ENCODE measurements at places on chromosomes 6 and 20.

DNA sequence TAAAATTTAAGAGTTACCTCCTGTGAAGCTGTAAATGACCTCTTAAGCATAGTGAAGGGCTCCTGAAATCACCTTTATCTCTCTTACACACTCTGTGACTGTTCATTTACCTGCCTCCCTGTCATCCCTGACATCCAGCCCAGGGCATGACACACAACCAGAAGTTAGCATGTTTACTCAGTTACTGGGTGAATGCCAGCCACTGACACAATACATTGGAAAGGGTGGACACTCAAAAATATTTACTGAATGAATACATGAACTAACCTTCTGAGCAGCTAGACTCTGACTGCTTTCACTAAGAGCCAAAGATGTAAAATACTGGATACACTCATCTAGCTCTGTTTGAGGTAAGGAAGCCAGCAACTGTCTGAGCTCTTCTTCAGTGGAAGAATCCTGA lies 25.3 kb downstream of the SERAC1 start:
- no peak for DNase-seq

GRCh38 chr20:6519556-6519955 lies 247.9 kb upstream of the BMP2 start:
- no peak for DNase-seq

DNA sequence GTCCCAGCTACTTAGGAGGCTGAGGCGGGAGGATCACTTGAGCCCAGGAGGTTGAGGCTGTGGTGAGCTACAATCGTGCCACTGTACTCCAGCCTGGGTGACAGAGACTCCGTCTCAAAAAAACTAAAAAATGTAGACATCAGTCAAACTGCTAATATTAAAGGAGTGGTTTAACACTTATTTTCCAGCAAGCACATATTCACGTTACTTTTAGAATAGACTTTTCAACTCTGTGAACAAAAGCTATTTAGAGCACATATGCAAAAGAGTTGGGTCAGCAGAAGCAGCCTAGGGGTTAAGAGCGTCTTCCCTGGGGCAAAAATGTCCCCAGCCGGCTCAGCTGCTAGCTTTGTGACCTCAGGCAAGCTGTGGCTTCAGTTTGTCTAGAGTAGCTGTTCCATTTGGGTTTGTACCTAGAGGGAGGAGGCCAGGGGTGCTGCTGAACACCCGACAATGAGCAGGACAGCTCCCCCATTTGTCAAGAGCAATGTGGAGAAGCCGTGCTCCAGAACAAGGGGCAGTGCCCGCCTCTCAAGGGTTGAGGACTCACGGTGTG lies 62.5 kb upstream of the PTGIS start:
- peak; percentile 72 for DNase-seq

DNA sequence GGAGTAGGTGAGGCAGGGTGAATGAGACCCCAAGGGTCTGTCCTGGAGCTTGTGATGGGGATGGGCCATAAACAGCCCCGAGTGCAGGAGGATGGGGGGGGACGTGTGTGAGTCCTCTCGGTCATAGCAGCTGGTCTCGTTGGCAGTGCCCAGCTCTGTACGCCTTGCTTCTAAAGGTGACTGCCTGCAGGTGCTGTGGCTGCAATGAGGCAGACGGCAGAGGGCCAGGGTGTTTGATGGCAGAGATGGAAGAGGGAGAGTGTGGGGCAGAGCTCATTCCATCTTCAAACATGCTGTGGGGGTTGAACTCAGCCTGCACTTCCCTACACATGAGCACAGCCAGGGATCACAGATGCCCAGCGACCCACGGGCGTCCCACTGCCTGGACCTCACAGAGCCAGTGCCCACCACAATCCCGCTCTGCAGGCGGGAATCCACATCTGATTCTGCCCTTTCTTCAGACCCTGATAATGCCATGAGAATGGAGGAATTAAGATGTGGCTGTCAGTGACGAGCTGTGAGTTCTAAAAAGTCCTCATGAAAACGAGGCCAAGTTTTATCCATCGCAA lies 123.3 kb upstream of the CDH4 start:
- no peak for DNase-seq

DNA sequence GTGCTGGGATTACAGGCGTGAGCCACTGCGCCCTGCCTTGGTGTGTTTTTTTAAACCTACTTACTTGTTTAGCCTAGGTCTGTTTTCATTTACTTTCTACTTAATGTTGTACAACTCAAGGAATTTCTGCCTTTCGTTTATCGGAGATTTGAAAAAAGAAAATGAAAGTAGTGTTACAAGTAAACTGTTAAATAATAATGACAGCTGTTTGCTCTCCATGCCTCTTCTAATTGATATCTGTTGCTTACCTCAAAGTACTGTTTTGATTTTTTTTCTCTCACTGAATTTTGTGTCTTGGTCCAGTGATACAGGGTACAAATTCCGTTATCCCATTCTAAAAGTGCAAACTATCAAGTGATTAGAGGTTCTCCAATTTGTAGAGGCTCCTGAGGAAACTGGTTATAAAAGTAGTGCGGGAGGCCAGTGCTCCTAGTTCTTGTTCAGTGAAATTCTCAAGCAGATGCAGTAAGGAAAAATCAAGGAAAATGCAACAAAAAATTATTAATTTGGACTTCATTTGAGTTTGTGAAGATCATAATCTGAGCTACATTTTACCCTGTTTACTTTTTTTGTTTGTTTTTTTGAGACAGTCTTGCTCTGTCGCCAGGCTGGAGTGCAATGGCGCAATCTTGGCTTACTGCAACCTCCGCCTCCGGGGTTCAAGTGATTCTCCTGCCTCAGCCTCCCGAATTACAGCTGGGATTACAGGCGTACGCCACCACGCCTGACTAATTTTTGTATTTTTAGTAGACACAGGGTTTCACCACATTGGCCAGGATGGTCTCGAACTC lies 2.2 kb downstream of the UBR2 start:
- DNase-seq, result peak; percentile 45

DNA sequence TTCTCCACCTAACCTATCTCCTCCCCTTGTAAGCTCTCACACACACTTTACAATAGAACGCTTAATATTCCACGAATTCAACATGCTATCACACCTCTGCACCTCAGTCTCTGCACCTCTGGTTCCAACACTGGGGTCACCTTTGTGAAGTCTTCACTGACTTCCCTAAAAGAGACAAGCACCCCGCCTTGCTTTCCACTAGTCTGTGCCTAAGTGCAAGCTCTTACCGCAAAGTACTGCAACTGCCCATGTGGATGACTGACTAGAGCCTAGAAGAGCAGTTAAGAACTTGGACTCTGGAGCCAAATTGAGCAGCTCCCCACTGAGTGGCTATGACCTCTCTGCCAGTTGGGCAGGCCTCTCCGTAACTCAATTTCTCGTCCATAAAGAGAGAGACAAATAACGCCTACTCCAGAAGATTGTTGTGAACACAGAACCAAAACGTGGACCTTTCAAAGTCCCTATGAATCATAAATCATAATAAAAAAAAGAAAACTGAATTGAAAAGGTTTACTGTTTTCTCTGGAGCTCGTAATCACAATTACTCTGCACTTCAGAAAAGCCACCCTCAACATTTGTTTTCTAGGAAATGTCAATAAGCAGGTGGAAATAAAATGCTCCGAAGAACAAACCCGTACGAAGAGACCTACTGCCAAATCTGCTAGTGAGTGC lies 1.2 kb downstream of the IFNGR1 start:
- no peak for DNase-seq

GRCh38 chr20:5859608-5860007 lies 90.7 kb downstream of the TRMT6 start:
- DNase-seq, result no peak

DNA sequence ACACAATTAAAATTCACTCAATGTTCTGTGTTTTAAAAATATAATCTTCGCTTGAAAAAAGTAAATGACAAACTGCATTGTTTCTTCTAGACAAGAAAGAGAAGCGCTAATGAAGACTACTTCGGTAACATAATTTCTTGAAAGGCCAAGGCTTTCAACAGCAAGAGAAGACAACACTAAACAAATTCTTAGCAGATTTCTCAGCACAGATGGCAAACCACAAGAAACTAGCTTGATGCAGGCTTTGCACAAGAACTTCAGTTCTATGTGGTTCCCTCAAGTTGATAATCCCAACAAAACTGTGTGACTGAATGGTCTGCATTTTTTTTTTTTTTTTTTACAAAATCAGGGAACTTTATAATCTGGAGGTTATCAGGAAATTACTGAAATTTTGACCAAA lies 447.4 kb upstream of the NRSN1 start:
- no peak for DNase-seq

- DNase-seq, result no peak
These were observed at the start of gene CCR6 for GRCh38 chr6:167122827-167123657. TSS of gene CCR6 (plus strand) at chr6:167123096. CDS start at chr6:167136135, 13,039 bp downstream.

DNA sequence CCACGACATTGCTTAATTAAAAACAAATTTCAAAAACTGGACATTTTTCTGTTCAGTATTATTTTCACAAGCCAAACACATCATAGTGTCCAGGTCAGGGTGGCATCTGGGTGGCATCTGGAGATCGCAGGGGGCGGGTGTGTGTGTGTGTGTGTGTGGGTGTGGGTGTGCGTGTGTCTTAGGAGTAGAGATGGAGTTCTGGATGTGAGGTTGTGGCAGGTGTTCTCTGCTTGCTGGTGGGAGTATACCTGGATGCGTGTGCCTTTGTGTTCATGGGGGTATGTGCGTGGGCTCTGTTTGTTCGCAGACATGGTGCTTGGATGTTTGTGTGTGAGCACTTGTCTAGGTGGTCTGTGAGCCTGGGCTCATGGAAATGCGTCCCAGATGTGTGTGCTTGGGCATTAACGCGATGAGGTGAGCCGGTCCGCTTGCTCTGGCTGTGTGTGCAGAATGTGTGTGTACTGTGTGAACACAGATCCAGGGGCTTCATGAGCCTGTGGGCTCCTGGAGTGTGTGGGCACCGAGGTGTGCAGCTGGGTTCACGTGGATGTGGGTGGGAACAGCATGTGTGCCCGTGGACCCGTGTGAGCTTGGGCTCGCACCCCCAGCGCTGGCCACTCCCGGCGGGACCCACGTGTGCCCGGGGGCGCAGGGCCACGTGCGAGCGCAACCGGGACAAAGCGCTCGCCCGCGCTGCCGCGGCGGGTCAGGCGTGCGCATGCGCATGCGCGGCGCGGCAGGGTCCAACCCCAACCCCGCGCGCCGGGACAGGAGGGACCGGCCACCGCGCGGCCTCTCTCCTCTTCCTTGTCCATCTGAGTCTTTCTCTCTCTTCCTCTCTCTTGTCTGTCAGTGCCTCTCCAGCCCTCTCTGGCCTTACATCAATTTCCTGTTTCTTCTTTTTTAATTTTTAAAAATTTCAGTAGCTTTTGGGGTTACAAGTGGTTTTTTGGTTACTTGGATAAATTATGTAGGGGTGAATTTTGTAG lies 60.4 kb downstream of the SRC start:
- DNase-seq, result peak; percentile 80

DNA sequence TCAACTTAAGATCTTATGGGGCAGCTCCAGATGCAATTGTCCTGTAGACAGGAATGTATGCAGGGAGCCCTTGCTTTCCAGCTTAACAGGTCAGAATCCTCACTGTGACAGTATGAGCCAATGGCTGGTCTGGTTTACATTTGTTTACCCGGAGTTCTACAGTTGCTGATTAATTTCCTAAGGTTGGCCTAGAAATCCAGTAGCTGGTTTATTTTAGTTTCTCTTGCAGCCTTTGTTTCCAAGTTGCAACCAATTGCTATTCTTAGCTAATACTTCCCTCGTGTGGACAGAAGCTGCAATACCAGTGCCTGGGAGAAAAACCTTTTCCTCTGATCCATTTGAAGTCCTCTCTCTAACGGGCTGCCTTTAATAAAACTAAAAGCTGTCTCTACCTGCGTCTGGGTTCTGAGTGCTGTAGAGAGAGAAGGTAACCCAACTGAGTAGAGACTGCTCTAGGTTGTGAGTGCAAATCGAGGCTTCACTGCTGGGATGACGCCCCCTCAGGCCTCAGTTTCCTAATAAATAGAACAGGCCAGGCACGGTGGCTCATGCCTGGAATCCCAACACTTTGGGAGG lies 45.9 kb downstream of the ZNF217 start:
- DNase-seq, result no peak

DNA sequence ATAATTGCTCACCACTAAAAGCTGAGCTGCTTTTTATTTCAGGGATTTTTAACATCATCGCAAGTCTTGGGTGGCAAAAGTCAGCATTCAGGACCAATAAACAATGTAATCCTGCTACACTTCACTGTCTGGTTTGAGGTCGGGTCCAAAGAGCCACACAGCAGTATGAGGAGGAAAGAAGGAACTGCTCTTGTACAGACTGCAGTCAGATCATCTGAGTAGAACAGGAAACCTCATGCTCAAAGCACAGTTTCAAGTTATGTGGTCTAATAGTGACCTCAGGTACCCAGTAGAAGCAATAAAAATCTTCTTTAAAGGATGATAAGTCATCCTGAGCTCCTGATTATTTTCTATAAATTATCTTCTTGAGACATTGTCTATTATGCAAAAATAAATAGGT lies 211.4 kb downstream of the FUT9 start:
- no peak for DNase-seq

DNA sequence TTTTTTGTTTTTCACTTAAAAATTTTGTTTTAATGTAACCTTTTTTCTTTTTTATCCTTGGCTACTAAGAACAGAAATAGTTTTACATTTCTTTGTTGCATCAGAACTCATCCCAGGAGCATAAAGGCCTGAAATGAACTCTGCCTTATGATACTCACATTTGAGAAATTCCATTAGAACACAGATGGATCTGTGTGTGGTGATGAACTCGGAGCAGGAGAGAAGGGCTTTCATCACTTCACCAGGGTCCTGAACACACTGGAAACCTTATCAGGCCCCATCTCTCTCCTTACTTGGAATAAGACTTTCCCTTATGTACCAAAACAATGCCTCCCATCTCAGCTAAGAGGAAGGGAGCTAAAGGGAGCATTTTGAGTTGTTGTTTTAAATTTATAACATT lies 139.4 kb downstream of the PHF3 start:
- no peak for DNase-seq

DNA sequence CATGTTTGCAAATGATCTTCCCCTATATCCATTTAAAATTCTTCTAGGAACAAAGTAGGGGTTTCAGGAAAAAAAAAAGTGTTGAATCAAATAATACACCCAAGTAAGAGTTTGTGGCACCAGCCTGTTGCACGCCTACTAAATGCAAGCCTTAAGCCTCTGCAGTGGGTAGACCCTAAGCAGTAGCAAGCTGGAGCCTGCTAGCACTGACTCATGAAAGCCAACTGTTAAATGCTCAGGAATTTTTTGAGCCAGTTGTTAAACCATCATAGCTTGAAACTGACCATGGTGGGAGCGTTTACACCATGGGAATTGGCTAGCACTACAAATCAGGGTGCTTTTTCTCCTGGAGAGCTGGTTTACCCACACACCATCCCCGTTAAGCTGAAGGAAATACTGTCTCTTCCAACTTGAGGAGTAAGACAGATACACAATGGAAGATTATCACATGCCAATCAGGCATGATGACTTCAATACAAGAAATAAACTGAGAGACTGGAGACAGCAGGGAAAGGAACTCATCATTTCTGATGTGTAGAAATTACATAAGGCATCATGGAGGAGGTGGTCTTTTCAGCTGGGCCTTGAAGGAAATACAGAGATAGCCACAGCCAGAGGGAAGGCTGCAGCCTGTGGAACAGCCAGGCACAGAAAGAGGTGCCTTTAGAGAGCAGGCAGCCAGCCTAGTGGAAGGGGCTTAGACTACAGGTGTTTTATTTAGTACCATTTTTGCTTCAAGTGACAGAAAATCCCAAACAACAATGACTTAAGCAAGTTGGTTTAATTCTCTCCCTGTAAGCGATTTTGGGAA lies 110.8 kb downstream of the SNX5 start:
- DNase-seq, result no peak
